ENCODE measurements at places on chromosomes 6 and 20.

GRCh38 chr20:34001378-34001777, 7.7 kb downstream of the RALY start:
- DNase-seq = no peak

DNA sequence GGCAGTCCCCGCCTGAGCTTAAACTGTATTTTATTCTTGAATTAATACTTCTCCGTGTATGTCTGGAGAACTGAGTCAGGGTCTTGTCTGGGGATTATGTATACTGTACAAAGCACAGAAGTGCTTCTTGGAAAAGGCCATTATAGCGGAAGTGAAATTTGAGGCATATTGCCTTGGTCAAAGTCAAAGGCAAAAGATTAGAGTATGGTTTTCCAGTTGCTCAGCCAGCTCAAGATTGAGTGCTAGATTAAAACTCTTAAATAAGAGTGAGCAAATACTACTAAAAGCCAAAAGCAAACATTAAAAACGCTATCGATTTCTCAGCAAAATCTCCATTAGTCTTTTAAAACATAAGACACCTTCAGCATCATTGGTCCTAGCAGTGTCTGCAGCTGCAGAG, 207.7 kb upstream of the MAN1A1 start:
- no peak for DNase-seq

DNA sequence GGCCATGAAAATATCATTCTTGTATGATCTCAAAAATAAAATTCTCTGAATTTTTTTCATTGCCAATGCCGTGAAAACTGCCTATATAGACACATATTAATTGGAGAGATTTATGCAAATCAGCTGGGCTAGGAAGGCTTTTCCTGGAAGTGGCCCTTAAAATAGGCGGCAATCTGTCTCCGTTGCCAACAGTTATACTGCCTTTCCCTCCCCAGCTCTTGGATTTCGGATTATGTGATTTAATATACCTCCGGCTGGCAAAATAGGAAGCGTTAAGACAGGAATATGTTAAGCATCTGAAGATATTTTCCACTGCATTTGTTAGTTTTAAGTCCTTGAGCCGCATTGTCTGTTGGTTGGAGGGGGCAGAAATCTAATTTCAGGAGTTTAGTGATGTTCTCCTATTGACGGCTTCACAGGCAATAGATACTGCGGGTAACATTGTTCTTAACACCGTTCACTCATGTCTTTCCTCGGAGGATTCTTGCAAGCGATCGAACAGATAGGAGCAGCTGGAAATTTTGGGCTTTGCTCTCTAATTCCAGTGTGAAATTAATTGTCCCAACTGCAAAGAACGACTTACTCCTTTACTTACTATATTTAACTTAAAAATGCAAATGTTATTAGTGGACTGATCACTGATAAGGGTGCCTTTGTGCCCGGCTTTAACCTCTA, 113.3 kb downstream of the LINC00237 start:
- DNase-seq = no peak

- DNase-seq = no peak
Observed at GRCh38 chr20:5949943-5950270, 426 bp downstream of the TRMT6 start.

DNA sequence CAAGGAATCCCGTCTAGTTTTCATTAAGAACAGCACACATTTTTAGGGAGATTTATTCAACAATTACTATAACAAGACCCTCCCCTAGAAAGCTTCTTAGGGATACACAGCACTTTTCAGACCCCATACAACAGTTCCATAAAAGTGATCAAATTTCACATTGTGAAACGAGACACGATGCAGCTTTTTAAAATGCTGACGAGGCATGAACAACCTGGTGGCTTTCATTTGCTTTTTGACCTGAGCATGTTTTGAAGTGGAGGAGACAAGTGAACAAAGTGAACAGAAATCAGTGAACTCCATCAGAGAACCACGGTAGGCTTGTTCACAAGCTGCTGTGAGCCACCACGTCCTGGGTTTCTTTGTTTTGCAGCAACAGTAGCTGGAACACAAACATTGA, 112.2 kb downstream of the PCSK2 start:
- DNase-seq = no peak

DNA sequence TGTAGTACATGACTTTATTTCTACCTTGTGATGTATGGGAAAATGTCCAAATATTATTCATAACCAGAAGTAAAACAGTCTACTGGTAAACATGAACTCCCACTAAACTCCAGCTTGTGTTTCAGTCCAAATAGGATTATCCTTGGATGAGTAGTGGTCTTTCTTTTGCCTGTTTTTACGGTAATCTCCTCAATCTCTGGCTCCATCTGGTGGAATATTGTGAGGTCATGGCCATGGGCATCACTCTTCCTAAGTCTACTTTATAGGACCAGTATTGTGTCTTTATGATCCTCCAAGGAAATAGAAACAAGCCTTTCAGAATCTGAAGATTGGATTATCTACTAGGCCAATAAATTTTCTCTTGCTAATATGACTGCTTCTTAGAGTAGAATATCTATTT, 505.0 kb downstream of the BMP2 start:
- no peak for DNase-seq

GRCh38 chr6:36890112-36890663, 4.4 kb downstream of the C6orf89 start:
- DNase-seq = no peak

DNA sequence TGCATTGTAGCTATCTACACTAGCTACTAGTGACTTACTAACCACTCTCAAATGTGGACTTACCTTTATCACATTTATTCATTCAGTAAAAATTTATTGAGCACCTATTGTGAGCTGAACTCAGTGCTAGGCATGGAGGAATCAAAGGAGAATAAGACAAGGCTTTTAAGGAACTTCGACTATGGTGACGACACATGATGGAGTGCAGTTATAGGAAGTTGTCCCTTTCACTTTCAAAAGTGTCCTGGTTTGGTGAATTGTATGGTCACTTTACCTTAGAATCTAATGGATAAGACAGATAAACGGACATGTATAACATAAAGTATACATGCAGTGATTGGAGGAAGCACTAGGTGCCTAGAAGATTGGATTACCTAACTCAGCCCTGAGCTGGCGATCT, 4.3 kb downstream of the AKAP7 start:
- DNase-seq = no peak

GRCh38 chr20:4068708-4069107, 53.4 kb upstream of the RNF24 start:
- no peak for DNase-seq

GRCh38 chr6:87122477-87122876, 27.6 kb upstream of the CGA start:
- DNase-seq = no peak

GRCh38 chr6:40523505-40524172, 63.5 kb downstream of the LRFN2 start:
- DNase-seq = no peak

All from activated CD4-positive, alpha-beta T cell treated with anti-CD3 and anti-CD28 coated beads for 4 hours (primary cell).